ENCODE measurements at places on chromosomes 5 and 9.

GRCh38 chr9:10704720-10705119 is 91.9 kb upstream of the PTPRD start:
- no peak for DNase-seq

DNA sequence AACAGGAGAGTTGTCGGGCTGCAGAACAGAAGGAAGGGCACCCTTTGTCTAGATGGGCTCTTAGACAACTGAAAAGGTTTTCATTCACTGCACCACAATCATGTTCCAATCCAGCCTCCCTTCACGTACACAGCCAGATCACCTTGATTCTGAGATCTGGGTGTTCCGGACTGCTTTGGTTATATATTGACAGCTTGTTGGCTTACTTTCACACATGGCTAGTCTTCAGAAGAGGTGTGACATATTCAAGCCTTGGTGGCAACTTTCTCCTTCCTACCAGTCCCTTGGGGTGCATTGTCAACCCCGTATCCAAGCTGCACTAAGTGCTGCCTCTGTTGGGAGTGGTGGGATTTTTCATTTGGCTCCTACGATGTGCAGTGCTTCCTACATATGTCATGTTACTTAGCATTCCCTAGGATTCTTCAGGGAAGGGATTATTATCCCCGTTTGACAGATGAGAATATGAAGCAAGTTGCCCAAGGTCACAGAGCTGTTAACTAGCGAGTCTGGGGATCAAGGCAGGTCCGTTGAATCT is 100.6 kb downstream of the LIFR start:
- DNase-seq = no peak

- no peak for DNase-seq
Observed at GRCh38 chr5:1008451-1009358, at the start of gene NKD2. TSS of gene NKD2 (plus strand) at chr5:1008802. CDS start at chr5:1009058, 256 bp downstream.

DNA sequence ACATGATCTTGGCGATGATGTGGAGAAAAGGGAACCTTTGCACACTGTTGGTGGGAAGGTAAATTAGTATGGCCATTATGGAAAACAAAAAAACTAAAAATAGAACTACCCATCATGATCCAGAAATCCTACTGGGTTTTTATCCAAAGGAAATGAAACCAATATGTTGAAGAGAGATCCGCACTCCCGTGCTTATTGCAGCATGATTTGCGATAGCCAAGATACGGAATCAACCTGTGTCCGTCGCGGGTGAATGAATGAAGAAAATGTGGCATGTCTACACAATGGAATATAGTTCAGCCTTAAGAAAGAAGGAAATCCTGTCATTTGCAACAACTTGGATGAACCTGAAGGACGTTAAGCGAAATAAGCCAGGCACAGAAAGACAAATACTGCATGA is 84.5 kb downstream of the TTLL11 start:
- no peak for DNase-seq

DNA sequence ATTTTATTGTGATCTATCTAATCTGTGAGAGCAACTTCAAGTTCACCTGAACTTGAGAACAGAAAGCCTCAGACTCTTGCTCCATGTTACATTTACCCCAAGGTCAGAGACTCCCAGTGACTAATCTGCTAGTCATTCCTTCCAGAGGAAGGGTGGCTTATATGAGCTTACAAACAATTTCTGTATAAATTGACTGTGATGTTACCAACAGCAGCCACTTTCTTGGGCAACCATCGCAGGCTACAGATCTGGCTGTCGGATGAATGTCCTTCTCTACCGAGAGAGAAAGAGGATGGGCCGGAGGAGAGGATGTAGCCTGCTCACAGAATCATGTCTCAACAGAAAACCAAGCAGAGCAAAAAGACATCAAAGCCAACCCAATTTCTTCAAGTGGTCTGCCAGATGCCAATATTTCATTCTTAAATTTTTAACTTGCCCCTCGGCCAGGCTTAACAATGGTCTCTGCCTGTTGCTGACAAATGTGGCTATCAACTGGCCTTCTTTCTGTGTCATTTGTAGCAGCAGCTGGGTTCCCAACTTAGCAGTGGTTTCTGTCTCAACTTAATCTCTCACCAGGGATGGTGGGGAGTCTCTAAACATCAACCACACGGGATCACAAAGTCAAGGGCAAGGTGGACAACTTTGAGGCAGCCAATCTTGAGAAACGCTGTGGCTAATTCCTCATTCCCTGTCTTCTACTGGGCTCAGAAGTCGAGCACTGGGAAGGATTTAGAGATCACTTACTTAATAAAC is 81.3 kb downstream of the RAPGEF1 start:
- DNase-seq = no peak

GRCh38 chr9:102985162-102985895 is 9.8 kb upstream of the CYLC2 start:
- no peak for DNase-seq

DNA sequence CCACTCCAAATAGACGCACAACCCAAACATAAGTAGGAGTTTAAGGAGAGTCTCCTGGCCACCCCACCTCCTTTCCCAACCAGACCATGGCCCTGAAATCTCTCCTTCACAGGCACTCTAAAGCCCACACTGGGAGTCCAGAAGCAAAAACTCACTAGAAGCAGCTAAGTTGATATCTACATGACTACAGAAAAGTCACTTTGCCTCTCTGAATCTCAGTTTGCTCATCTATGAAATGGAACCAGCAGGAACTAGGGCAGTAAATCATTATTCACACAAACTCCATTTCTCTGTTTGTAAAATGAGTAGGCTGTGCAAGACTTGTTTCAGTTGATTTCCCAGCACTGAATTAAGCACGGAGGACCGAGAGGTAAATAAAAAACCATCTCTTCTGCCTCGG is 4.1 kb upstream of the WWC1 start:
- DNase-seq = no peak

- no peak for DNase-seq
Observed at GRCh38 chr9:96064826-96065481, 189.5 kb downstream of the ERCC6L2 start.
